ENCODE measurements at places on chromosomes 7 and 10.

DNA sequence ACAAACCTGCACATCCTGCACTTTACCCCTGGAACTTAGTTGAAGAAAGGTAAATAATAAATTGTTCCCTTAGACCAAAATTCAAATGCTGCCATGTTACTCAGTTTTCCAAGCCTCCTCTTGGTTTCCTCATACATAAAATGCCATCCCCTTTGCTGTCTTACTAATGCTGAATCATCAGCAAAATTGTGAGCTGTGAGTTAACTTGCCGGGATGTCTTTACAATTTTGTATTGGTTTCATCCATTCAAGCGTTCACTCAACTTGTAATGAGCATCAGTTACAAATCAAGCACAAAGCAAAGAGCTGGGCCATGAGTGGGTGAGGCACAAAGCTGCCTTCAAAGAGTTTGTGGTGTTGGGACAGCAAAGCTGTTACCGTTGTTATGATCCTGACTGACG is 395.8 kb upstream of the ZMIZ1 start:
- peak; percentile 62 for DNase-seq

GRCh38 chr7:137867289-137867688 is 20.5 kb upstream of the DGKI start:
- DNase-seq, result no peak

GRCh38 chr7:45417268-45417667 is 156.9 kb upstream of the ADCY1 start:
- no peak for DNase-seq

DNA sequence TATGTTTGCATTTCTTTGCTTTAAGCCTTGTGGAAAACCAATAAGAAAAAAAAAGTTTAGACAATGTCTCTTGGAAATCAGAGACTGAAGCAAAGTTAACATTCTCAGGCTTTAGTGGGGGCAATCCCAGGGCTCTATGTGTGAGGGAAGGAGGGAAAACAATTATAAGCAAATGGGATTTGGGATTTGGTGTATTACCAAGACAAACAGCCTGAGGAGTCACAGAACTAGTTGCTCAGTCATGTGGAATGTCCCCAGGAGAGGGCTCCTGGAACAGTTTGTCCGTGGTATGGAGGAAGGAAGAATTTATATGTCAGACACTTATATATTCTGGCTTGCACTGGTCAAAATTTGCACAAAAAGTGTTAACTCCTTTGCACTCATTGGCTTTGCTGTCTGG is 562.9 kb upstream of the TPK1 start:
- DNase-seq, result no peak

DNA sequence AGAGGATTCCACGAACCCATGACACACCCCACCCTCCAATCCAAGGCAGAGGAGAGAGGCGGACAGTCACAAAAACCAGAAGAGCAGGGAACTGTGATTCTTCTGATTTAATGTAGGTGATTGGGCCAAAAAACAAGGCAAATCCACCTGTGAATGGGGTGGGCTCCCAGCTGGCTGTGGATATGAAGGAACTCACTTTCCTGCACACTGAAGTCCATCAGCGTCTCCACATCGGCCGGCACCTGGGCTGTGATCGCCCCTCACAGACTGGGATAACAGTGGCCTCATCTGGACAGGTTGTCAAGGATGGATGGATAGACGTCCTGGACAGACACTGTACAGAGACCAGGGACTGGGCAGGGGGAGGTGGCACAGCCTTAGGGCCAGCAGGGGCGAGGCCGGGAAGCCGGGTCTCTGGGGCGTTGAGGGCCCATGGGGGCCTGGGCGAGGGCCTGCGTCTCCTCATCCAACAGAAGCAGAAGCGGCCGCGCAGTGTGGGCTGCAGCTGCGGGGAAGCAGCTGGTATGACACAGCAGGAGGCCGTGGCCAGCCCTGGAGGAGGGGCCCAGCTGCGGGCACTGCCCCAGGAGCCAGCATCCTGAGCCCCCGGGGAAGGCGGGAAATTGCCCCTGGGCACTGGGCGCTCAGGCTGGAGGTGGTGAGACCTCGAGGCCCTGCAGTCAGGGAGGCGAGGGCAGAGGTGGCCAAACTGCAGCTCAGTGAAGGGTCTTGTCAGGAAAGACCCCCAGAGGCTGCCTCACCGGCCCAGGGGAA is 54.2 kb downstream of the DIP2C start:
- no peak for DNase-seq

DNA sequence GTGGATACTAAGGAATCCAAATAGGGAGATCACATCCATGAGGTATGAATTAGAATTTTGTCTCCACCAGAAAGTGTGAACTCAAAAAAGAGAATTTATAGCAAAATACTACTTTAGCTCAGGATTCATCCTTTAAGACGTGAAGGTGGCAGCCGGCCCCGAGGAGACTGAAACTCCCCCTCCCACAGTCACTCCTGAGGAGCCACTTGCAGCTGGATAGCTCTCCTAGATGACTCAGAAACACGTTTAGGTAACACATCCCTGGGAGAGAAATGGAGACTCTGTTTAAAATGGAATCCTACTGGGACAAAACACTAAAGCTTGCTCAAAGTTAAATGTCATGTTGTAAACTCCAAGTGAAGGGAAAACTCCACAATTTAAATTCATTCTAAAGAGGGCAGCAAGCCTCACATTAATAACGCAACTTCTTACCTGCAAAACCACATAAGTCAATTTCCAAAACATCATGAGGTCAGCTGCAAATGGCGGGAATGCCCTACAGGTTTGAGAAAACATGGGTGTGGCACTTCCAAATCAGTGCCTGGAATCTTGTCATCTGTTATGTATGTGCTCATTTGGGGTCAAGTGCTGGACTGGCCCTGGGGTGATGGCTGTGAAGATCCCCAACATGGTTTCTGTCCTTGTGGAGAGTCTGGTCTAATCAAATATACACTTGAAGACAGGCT is 46.2 kb downstream of the ICA1 start:
- no peak for DNase-seq

GRCh38 chr7:74026903-74027682 is 880 bp upstream of the ELN start:
- peak; percentile 23 for DNase-seq

DNA sequence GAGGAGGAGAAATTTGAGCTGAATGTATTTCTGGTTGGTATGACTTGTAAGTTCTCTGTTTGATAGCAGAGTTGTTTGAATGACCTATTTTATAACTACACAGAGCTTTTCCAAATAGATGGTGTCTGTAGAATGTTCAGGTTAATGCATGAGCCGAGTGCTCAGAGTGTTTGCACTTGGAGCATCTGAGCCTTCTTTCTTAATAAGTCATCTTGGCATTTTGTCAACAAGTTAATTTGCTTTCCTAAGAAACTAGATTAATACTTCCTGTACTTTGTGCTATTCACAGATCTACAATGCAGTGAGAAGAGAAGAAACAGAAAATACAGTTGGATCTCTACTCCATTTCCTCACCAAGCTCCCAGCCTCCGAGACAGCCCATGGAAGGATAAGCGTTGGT is 138.2 kb downstream of the PLCE1 start:
- DNase-seq, result peak; percentile 76

GRCh38 chr7:154856733-154857132 is 146.2 kb downstream of the PAXIP1 start:
- DNase-seq, result no peak

DNA sequence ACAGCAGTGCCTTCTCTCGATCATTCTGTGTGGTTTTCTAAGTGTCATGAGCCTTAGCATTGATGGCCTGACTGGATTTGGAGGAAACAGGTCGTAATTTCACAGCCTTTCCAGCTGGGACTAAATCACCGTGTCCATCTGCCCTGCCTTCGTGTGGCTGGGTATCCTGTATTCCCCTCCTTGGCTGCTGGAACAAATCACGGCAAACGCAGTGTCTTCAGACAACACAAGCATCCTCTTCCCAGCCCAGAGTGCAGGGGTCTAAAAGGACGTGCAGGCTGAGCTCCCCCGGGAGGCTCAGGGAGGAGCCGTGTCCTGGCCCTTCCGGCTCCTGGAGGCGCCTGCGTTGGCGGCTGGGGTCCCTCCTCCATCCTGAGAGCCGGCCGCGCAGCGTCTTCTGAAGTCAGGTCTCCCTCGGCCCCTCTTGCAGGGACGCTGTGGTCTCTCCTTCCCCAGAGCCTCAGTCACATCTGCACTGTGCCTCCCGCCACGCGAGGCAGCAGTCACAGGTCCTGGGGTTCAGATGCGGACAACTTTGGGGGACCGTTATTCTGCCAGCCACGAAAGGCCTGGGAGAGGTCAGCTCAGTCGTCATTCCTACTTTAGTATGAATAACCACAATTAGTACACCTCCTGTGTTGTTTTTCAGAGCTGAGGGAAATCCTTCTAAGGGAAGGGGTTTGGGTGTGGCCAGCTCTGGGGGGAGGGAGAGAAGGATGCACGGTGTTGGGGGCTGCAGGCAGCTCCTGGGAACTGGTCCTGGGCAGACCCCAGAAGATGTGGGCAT is 41.1 kb downstream of the FAM20C start:
- DNase-seq, result no peak

GRCh38 chr10:42942279-42942950 is 134.5 kb upstream of the RET start:
- DNase-seq, result no peak

GRCh38 chr10:14884082-14884481 is 5.4 kb downstream of the SUV39H2 start:
- DNase-seq, result no peak

DNA sequence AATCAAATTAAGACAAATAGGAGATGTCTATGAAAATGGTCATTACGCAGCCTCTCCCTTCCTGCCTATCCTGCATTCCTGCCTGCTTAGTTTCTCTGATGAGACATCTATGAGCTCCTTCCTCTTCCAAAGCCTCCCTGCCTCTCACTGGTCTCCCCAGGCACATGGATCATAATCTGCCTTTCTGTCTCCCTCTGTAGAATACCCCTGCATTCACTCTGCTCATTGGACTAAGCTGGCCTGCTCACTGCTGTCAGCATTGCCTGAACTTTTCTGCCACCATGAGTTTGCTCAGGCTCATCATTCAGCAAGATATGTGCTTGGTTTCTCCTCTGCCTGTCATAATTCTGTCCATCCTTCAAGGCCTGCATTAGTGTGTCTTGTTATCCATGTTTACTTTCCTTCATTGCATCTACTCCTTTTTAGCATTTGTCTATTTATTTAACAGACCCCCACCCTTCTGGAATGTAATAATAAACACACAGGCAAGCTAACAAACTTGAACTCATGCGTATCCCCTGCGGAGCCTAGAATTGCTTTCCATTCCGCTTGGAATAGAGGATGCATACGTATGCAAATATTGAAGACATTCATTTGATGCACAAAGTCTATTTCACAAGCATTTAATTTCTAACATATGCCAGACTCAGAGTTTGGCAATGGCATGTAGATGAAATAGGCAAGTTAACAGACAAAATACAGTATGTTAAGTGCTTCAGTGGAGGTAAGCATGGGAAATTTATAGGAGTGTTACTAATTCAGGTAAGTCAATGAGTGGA is 88.3 kb downstream of the PTPRZ1 start:
- peak; percentile 97 for DNase-seq

DNA sequence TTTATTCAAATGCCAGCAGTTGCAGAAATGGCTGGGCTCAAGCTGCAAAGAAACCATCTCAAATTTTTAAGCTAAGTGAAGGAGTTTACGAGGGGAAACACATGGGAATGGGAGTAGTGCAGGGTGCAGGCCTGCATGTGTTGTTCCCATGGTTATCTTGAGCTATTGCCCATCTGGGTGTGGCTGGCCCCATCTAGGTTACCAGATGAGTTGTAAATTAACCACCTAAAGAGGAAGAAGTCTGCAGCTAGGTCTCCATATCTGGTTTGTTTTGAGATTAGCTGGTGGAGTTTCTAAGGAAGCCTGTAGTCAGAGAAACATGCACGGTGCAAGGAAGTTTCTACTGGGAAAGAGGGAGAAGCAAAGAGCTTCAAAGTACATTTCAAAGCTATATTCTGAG is 23.3 kb upstream of the STEAP2 start:
- no peak for DNase-seq

DNA sequence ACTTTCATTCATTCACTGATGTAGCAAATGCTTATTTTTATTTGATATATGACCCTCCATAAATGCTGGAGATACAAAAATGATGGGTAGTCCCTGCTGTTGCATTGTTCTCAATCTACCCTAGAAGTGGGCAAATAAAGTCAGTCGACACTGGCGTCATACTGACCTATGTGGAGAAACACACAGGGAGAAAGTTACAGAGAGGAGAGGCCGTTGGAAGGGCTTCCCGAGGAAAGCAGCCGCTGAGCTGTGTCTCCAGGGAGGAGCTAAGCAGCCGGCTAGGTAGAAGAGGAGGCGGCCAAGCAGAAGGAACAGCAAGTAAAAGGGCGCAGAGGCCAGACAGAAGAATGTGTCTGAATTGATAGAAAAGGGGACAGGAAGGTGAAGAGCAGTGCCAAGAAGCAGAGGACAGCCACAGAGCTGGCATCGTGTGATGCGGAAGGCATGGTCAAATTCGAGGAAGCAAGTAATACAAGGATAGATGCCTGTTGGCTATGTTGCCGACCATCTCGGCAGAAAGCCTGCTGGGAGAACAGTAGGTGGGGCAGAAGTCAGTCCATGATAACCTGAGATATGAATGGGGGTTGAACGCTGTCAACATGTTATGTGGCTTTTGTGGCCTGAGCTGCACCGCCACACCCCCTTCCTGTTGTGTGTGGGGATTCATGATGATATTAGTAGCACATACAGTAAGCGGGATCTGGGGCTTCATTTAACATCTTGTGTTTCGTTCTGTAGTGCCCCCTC is 25.9 kb downstream of the ST8SIA6 start:
- no peak for DNase-seq

DNA sequence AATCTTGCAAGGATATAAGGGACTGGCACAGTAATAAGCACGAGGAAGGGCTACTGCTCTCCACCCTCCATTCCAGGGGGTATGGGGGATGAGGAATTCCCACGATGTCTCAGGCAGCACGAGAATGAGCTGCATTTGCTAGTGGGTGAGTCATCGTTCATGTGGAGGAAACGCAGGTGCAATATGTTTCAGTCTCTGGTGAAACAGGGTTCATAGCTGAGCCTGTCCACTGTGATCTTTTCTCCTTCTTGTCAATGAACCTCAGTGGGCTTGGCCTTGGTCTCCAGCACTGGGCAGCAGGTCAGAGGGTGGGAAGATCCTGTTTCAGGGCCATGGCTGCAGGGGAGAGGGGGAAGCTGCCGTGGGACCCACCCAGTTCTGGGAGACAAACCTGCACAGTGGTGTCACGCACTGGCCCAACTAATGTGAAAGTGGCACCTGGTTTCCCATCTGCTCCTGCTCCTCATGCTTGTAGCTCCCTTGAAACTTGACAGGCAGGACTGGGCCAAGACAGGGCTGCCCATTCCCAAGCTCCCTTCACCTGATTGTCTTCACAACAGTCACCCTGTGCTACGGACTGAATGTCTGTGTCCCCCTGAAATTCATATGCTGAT is 181.9 kb downstream of the USP6NL start:
- DNase-seq, result no peak

- DNase-seq, result peak; percentile 49
Measured at GRCh38 chr10:95814011-95814727, 58.2 kb downstream of the ENTPD1 start.

Data from bronchial epithelial cell (primary cell).